Cortex of kidney (tissue), 1 donor: ENCODE measurements at places on chromosomes 6 and 20.

DNA sequence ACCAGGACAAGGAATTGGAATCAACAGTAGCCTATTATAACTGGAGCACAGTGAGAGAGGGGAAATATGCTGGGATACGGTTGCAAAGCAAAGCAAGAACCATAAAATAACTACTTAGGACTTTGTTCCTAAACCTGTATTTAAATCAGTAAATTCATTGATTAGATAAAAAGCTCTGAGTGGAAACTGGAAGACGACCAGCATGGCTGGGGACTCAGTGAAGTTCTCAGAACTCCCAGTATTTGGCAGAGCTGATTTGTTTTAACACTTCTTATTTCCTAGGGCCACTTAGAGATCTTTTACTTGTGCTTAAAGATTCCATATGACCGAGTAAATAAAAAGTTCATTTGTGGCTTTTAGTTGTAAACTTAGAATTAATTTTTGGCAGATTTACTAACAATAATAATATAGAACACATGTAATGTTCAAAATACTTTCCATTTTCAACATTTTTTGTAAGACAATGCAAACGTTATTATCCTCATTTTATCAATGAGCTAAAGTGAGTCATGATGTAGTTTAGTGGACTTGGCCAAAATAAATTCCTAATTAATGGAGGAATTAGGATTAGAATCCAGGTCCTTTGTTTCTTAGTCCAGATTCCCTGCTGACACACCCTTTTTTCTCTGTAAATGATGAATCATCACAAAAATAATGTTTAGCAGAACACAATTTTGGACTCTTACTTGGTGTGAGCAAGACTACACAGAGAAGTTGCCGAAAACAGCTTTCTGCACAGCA, 392.9 kb downstream of the GJA1 start:
- DNase-seq = no peak

DNA sequence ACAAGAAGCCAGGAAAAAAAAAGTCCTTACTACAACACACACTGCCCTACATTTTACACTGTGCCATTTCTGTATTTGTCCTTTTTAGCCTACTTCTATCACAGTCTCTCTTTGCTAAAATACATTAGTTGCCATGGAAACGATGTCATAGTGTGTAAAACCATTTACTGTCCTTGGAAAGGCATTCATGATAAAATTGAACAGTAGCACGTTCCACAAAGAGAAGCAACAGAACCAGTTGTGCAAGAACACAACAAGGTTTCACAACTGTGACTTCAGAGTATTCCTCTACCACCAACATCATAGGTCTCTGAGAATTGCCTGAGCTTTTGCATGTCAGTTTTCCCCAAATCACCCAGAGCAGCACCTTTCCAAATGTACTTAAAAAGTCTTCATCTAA, 20.5 kb downstream of the FYN start:
- DNase-seq = no peak

DNA sequence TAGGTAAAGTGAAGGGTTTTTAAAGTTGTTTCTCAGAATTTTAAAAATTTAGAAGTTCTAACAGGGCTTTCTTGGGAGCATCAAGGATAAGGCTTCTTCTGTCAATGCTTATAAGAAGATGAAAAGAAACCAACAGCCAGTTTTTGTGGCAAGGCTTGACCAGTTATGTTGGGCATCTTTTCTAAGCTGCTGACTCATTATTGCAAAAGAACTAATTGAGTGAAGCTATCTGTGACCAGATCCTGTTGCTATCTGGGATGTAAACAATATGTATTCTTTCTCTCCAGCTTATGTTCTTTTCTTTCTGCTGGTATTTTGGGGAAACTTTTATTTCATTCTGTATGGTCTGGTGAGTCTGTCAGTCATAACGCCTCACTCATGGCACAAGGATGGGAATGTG, 643.8 kb downstream of the HDGFL1 start:
- DNase-seq = no peak

DNA sequence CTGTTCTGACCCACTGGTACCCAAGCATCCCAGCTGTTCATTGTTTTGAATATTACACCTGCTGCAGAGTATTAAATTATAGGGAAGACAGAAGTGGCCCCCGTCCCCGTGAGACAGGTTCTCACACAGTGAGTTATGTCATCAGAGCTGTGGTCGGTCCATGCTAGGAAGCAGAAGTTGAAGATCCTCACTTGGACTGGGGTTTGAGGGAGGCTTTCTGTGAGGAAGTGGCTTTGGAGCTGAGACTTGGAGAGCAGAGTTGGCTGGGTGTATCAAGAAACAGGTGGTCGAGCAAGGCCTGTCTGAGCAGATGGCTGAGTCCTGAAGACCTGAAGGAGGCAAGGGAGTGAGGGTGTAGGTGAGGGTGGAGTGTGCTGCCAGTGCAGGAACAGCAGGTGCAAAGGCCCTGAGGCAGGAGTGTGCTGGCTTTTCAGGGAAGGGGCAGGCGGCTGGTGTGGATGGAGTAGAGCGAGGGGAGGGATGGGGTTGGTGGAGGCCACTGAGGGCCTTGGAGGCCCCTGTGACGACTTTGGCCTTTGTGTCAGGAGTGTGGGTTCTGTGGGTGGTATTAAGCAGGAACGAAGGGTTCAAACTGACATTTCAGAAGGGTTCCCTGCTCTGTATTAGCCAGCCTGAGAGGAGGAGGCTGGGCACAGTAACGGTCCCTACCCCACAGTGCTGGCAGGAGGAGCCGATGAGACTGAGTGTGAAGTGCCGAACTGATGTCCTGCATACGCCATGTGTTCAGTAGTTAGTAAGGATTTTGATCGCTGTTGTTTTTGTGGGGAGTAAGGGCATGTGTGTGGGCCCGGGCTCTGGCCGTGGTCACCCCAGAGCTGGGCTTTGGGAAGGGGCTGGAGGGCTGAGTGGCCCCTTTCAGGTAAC, 11.8 kb downstream of the SRC start:
- no peak for DNase-seq

DNA sequence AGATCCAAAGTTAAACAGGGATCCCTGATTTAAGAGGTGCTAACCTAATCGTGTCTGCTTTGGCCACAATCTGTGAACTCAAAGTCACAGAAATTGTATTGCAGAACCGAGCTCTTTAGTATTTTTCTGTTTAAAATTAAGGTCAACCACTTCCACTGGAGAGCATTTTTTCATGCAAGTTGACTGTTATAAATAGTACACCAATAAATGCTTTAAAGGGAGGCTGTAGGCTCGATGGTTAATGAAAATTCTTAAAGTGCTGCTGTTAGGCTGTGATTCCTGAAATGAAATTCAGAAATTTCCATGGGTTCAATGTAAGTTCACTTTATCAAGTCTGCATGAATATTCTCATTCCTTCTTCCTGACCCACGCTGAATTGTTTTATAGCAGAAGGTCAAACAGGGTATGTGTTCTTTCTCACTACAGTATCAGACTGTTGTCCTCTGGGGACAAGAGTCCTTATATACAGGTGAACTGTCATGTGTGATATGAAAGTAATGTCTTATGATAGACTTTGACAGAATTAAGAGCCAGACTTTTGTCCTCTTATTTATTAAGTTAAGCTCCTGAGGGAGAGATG, 92.5 kb upstream of the HDGFL1 start:
- no peak for DNase-seq

DNA sequence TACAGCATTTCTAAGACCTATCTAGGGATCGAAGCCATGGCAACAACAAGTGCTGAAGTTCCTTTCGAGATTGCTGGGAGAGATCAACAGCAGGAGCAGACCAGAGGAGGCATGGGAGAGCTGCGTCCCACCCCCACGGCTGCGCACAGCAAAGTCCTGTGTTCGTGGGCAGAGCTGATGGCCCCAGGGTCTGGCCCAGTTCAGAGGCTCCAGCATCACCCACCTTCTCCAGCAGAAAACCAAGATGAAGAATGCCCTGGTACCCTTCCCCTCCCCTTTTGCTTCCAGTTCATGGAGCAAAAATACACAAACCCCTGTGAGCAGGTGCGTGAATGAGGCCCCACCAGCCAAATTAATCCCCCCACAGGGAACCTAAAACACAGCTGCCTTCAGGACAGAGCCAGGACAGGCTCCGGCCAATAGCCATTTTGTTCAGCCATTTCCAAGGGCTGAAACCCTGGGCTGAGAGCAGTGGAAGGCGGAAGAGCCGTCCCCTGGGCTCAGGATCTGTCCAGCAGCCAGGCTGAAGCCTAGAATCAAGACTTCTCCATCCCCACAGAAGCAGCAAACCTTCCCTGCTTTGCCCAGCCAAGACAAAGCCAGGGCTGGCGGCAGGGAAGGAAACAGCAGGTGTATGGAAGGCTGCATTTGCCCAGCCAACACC, 102.8 kb downstream of the PREX1 start:
- DNase-seq = no peak

GRCh38 chr6:33160728-33161344, 31.4 kb downstream of the COL11A2 start:
- no peak for DNase-seq

- DNase-seq = no peak
Measured at GRCh38 chr6:84764332-84765049, at the start of gene TBX18. TBX18 (minus strand) TSS chr6:84764598; CDS start chr6:84764181, 417 bp downstream.

GRCh38 chr20:37558779-37559178, 31.1 kb upstream of the BLCAP start:
- DNase-seq = no peak

GRCh38 chr20:32670773-32671455, 2.8 kb downstream of the C20orf203 start:
- no peak for DNase-seq

DNA sequence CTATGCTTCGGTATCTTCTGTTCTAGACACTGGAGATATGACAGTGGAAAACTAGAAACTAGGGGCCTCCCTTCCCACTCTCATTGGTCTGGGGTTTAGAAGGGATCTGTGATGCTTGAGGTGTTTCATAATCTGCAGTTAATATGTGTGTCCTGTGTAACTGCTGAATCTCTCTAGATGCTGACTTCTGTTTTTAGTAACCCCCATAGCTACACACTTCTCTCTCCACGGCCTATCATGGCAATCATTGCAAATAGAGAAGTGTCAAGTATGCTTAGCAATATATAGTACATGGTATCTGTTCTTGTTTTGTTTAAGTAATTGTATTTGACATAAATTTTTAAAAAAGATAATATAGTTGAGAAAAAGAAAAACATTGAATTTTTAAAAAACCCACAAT, 394.6 kb upstream of the MMS22L start:
- DNase-seq = no peak

GRCh38 chr20:2771631-2772080, 28.8 kb downstream of the CPXM1 start:
- no peak for DNase-seq

- DNase-seq = no peak
Measured at GRCh38 chr6:41073968-41074691, 1.4 kb downstream of the NFYA start.

DNA sequence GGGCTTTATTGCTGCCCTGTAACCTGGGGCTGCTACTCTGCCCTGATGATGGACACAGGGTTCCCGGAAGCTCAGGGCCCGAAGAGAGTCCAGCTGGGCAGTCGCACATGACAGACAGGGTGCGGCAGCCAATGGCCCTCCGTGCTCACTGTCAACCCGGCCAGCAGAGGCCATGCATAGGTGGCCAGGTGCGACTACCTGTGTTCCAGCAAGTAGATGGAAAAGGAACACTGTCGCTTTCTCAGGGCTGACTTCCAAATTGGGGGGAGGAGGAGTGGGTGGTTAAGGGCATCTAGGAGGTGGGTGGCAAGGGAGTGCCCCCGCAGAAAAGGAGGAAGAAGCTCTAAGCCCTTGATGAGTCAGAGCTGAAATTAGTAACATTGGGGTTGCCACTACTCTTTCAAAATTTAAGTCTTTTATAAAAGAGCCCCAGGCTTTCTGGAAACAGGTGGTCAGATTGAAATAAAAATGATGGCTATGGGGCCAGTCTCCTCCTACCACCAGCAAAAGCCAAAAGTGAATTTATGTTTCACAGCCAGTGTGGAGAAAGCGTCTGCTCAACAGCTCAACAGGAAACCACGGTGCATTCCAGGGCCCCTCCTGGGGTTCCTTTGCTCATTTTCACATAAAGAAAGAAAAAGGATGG, 2.3 kb upstream of the RAMACL start:
- DNase-seq = no peak

- DNase-seq = no peak
Measured at GRCh38 chr6:3455569-3456394, 1.1 kb downstream of the SLC22A23 start.

GRCh38 chr6:40125680-40126394, 191.6 kb upstream of the MOCS1 start:
- no peak for DNase-seq

GRCh38 chr20:23161244-23161891, 75.2 kb upstream of the CD93 start:
- DNase-seq = no peak

DNA sequence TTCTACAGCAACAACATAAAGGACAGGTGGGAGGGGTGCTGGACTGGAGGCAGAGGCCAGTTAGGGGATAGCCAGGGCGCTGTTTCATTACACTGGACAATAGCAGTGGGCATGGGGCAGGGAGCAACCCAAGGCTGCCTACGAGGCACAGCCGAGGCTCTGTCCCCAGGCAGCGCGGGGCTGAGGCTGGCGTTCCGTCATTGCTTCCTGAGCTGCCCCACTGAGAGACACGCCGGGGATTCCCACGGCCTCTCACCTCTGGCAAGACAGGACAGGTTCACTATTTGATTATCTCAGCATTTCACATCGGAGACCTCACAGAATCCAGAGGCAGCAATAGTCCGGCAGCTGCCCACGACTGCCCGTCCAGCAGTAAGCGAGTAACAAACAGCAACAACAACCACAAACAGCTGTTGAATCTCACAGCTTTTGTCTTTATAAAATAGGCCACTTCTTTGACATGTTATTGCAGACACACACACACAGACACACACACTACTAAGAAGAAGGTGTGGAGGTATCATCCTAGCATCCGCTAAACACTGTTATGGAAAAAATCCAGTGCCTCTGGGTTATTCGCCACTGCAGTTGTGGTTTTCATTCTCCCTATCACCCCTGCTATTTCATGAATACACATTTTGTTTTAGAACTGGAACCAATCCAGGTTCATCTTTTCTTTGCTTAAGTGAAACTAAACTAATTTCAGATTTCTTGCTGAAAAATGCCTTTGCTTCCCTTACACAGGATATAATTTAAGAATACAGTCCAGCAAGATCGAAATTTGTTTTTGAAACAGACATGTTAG, 19.5 kb downstream of the KIF25 start:
- DNase-seq = no peak
